ENCODE measurements at places on chromosomes 12 and 14.

DNA sequence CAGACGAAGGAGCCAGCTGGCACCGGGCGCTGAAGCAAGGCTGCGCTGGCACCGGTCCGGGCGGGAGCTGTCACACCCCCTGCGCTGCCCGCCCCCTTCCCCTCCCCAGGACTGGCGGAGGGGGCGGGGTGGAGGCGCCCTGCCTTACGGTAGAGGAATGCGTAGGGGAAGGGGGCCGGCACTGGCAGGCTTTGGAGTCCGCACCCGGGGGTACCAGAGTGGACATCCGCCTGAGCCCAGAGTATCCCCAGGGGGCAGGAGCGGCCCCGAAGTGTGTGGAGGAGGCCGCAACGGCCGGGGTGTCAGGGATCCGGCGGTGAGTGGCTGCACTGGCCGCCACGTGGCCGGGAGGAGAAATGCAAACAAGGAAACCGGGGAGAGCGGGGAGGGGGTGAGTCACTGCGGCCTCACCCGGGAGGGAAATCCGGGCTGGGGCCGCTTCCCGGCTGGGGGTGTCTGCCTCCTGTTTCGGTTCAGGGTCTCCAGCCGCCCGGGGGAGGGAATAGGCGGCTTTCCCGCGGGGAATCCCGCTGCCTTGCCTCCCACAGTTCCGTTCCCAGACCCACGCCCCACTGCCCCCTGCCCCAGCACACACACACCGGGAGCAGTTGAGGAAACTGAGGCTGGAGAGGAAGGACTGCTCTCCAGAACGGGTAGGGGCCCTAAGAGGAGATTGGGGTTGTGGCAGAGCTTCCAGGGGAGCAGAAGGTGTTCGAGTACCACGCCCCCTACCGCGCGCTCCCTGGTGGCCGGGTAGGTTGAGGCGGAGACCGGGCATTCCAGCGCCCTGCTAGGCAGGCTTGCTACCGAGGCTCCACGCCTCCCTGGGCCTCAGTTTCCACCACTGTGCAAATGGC is at the start of gene RAPGEF3:
Gene RAPGEF3, minus strand, starts transcription at position 47 of the 857 bp plus-strand sequence. CDS start 324 bp downstream, outside the sequence.
- H3K4me3 ChIP-seq: peak within 1 kb of the TSS; percentile 48
- H3K36me3 ChIP-seq: no peaks in the 10 kb centered on the region
- no peaks in the 10 kb centered on the region for H3K27me3 ChIP-seq
- peaks cover 31% of the 10 kb centered on the region for H3K4me1 ChIP-seq
- DNase-seq: peak; percentile 89

- H3K4me1 ChIP-seq: no peaks in the 10 kb centered on the region
- H3K27me3 ChIP-seq: no peaks in the 10 kb centered on the region
- no peak overlapping the region for H3K27ac ChIP-seq
- no peak overlapping the region for H3K4me3 ChIP-seq
- no peak for DNase-seq
These were observed 7.9 kb upstream of the PUS1 start for GRCh38 chr12:131920902-131921840.

GRCh38 chr12:64915242-64915641 is 90.8 kb downstream of the TBC1D30 start:
- no peak for DNase-seq
- no peaks in the 10 kb centered on the region for H3K4me1 ChIP-seq
- no peak overlapping the region for H3K4me3 ChIP-seq
- no peak overlapping the region for H3K27ac ChIP-seq

DNA sequence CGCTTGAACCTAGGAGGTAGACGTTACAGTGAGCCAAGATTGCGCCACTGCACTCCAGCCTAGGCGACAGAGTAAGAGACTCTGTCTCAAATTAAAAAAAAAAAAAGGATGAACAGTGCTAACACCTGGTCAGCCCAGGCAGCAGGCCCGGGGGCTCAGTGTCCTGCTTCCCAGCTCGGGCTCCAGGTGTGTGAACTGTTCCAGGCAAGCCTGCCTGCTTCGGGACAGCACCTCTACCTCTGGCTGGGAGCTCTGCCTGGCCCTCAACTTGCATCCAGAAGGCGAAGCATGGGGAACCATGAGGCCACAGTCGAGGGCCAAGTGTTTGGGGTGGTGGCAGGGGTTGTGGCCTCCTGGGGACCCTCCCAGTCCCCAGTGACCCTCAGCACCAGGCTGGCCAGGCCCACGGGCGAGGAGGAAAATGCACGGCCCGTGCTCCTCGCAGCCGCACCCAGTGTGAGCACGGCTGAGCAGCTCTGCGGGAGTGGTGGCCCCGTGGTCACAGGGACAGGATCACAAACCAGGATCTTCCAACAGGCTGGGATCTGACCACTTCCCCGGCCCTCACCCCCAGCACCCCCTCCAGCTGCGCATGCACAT is 15.5 kb downstream of the CDCA4 start:
- peaks cover 15% of the 10 kb centered on the region for H3K36me3 ChIP-seq
- no peaks in the 10 kb centered on the region for H3K4me1 ChIP-seq
- H3K27ac ChIP-seq: no peak overlapping the region
- no peak for DNase-seq
- no peak overlapping the region for H3K4me3 ChIP-seq

DNA sequence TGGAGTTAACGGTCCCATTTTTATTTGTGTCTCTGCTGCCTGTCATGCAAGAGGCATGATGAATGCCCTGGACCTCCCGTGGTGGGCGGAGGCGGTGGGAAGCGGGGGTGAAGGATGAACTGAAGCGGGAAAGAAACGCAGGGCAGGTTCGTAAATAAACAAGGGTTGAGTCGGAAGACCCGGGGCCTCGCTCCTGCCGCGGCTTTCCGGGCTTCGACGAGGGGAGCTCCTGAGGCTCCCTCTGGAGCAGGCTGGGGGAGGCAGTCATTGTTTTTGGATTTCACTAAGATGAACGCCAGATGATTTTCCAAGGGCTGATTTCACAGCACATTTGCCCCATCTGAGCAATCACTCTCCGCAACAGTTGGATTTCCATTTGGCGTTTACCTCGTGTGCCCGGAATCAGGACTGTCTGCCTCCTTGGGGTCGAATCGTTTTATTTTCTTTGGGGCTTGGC is 130.2 kb downstream of the SLC38A6 start:
- H3K36me3 ChIP-seq: no peaks in the 10 kb centered on the region
- no peak for DNase-seq
- no peak overlapping the region for H3K4me3 ChIP-seq
- no peaks in the 10 kb centered on the region for H3K4me1 ChIP-seq

GRCh38 chr12:3130057-3130830 is 53.1 kb downstream of the TSPAN9 start:
- no peaks in the 10 kb centered on the region for H3K36me3 ChIP-seq
- no peak overlapping the region for H3K27ac ChIP-seq
- H3K27me3 ChIP-seq: no peaks in the 10 kb centered on the region
- no peak for DNase-seq

GRCh38 chr12:104420868-104421267 is 35.9 kb upstream of the CHST11 start:
- H3K4me1 ChIP-seq: peaks cover 3% of the 10 kb centered on the region
- no peak overlapping the region for H3K4me3 ChIP-seq
- no peak for DNase-seq
- H3K27ac ChIP-seq: no peak overlapping the region

GRCh38 chr14:103808403-103809001 is 38.9 kb downstream of the PPP1R13B start:
- no peaks in the 10 kb centered on the region for H3K27me3 ChIP-seq
- H3K4me3 ChIP-seq: no peak overlapping the region
- no peaks in the 10 kb centered on the region for H3K36me3 ChIP-seq
- H3K4me1 ChIP-seq: no peaks in the 10 kb centered on the region
- H3K27ac ChIP-seq: no peak overlapping the region

GRCh38 chr12:21323736-21324135 is 11.0 kb downstream of the SLCO1A2 start:
- no peak overlapping the region for H3K27ac ChIP-seq
- no peaks in the 10 kb centered on the region for H3K36me3 ChIP-seq
- H3K4me1 ChIP-seq: no peaks in the 10 kb centered on the region
- no peaks in the 10 kb centered on the region for H3K27me3 ChIP-seq

GRCh38 chr12:78864403-78864869 is at the start of gene SYT1:
Gene SYT1 (plus strand): TSS chr12:78864774.
- H3K4me3 ChIP-seq: peak within 1 kb of the TSS; percentile 77
- H3K4me1 ChIP-seq: no peaks in the 10 kb centered on the region
- H3K27ac ChIP-seq: peak within 1 kb of the TSS; percentile 74
- peak; percentile 95 for DNase-seq

DNA sequence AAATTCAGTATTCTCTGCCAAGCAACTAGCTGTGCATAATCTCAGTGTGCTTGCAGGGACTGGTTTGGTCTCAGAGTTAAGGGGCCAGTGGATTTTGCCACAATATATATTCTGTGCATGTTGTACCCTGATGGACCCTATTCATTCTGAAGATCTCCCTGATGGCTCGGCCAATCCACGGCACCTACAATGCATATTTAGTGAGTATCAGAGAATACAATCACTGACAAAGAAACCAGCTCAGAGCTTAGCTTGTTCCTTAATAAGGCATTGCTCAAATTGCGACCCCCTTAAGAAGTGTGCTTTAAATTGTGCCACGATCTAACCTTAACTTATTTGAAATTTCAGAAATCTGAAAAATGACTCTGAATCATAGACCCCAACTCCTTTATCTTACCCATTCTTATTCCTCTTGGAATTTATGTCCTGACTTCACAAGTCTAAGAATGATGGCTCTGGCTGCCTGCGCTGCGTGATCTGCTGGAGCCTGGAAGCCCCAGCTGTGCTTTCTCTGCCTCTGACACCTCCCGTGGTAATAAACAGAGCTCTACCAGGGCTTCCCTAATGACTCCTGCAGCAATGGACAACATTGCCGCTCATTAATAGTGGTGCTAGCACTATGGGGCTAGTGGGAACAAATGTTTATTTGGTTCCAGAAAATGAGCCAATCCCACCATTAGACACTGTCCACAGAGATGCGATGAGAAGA is 9.0 kb upstream of the DCAF4 start:
- H3K36me3 ChIP-seq: no peaks in the 10 kb centered on the region
- H3K27me3 ChIP-seq: no peaks in the 10 kb centered on the region
- H3K27ac ChIP-seq: no peak overlapping the region
- H3K4me1 ChIP-seq: no peaks in the 10 kb centered on the region
- no peak for DNase-seq

DNA sequence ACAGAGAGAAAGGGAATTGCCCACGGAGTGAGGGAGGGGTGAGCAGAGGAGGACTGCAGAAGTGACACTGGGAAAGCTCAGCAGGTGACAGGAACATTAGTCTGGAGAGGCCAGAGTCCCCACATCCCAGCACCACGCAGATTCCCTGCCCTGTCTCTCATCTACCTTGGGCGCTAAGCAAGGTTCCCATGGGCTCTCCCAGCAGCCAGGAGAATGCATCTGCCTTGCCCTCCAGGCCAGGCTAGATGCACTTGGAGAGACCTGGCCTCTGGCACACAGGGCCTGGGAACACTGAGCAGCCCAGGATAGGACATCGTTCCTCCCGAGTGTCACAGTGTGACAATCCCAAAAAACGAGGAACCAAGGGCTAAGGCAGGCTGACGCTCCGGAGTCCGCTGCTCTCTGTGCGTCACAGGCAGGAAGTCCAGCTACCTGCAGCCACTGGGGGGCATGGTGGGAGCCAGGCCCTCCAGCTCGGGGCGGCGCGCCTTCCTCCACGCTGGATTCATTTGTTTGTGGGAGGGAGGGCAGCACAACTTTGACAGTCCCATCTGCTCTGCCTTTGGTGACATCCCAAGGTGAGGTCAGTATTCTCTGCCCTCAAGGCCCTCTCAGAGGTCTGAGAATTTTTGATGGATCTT is 5.4 kb upstream of the NGB start:
- H3K4me3 ChIP-seq: no peak overlapping the region
- DNase-seq: no peak
- no peak overlapping the region for H3K27ac ChIP-seq
- H3K36me3 ChIP-seq: no peaks in the 10 kb centered on the region
- no peaks in the 10 kb centered on the region for H3K4me1 ChIP-seq

- H3K4me1 ChIP-seq: no peaks in the 10 kb centered on the region
- no peak overlapping the region for H3K27ac ChIP-seq
- H3K4me3 ChIP-seq: no peak overlapping the region
- H3K36me3 ChIP-seq: no peaks in the 10 kb centered on the region
- no peaks in the 10 kb centered on the region for H3K27me3 ChIP-seq
These were observed 120.9 kb downstream of the FOXA1 start for GRCh38 chr14:37474191-37474590.

GRCh38 chr14:71647086-71647784 is 285.0 kb upstream of the RGS6 start:
- H3K27me3 ChIP-seq: no peaks in the 10 kb centered on the region
- no peak overlapping the region for H3K4me3 ChIP-seq
- H3K4me1 ChIP-seq: peaks cover 9% of the 10 kb centered on the region
- peak; percentile 94 for DNase-seq

- no peak for DNase-seq
- H3K27ac ChIP-seq: no peak overlapping the region
- H3K4me3 ChIP-seq: no peak overlapping the region
- H3K4me1 ChIP-seq: no peaks in the 10 kb centered on the region
- no peaks in the 10 kb centered on the region for H3K27me3 ChIP-seq
- no peaks in the 10 kb centered on the region for H3K36me3 ChIP-seq
These were observed 2.3 kb downstream of the ERO1A start for GRCh38 chr14:52693036-52693435.

DNA sequence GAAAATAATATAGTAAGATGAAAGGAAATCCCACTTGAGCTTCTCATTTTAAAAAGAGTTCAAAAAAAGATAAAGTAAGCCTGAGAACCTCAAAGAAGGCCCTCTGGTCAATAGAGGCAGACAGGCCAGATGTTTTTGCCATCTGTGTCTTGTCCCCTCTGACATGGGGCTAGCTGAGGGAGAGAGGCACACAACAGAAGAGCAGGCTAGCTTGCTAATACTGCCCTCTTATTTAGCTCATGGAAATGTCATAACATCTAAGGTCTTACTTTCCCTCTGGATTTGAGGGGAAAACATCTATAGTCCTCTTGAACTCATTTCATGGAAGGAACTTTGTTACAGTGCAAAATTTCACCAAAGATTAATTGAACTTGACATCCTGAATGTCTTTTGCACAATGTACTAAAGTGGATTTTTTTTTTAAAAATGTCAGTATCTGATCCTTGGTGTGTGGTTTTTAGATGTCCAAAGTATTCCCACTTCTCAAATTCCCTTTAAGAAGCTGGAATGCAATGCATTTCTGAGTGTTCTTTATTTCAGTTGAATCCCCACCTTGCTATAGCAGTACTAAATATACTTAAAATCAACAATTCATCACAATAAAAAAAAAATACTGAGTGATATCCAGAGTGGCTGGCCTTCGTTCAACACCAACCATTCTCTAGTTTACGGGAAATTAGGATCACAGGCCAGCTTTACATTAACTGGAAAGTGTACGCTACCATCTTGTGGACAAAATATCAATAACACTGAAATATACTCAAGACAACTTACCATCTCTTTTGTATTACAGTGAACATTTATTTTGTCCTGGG is 176.7 kb downstream of the PAH start:
- no peaks in the 10 kb centered on the region for H3K27me3 ChIP-seq
- DNase-seq: peak; percentile 17
- H3K4me1 ChIP-seq: no peaks in the 10 kb centered on the region
- no peak overlapping the region for H3K27ac ChIP-seq
- no peak overlapping the region for H3K4me3 ChIP-seq
- no peaks in the 10 kb centered on the region for H3K36me3 ChIP-seq

All from mesendoderm (in vitro differentiated cells).